ENCODE measurements at places on chromosomes 3 and 15. TPM values are rescaled to one million over a fixed set of nuclear protein-coding genes. Genes with fewer than 3 reads are reported as not detected.

Gene INSYN1
- not detected for total RNA-seq

DNA sequence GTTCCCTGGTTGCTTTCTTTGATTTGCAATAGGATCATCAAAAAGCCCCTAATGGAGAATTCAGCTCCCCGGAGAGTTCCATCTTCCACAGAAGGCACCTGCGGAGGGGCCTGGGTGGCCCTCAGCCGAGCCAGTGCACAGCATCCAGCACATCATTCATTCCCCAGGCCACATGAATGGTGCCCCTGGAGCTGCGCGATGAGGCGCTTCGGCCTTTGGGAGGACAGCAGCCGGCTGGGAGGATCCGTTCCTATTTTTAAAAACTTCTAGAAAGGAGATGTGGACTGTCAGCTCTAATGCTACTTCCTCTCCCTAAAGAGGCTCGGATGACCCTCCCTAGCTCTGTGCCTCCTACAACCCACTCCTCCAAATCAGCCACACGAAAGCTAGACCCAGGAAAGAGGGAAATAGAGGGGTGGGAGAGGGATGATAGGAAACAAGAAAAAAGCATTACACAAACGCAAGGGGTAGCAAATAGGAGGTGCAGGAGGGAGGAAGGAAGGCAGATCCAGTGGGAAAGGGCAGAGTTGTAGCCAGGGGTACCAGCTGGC is 20.3 kb downstream of the EHD4 start:
- DNase-seq, result no peak

DNA sequence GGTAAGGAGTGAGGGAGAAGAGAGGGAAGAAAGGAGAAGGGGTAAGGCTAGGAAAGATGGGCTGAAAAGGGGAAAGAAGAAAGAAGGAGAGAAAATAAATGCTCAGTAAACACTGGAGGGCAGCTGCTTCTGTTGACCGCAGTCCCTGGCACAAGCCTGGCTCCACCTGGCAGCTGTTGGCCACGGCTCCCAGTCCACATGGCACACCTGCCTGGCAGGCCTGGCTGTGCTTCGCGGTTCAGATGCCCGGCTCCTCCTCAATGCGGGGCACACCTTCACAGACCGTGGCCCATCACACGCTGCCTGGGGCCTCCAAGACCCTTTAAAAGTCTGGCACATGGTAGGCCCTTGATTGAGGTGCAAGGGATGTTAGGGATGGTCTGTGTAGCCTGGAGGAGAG is 516.8 kb upstream of the PROK2 start:
- no peak for DNase-seq

DNA sequence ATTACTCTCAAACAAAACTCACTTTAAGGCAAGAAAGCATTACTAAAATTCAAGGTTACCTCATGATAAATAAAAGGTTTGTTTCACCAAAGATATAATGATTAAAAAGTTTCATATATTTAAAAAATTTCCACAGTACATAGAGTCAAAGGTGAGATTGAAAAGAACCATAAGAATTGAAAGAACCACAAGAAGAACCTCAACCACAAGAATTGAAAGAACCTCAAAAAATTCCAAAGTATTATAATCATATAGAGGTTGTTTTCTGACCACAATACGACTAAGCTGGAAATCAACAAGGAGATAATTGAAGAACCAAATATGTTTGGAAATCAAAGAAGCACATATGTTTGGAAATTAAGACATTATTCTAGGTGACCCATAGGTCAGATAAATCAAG is 52.7 kb downstream of the SLC25A36 start:
- no peak for DNase-seq

DNA sequence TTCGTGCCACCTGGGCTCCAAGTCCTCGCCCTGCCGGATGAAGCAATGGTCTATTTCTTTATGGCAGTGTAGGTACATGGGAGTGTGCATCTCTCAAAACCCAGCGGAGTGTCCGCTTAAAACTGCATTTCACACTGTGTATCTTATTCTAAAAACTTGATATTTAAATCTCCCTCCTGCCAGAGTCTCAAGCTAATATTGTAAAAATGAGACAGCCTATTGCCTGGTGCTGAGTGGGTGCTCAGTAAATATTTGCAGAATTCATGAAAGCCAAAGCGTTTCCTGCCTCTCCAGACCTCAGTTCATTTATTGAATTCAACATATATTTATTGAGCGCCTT is 330 bp upstream of the TBC1D2B start:
- DNase-seq, result peak; percentile 25
